Activated T-cell treated with anti-CD3 and anti-CD28 coated beads, Interleukin-2, amount 50 U/mL, for 1 hour (primary cell): ENCODE measurements at places on chromosomes 13 and 19.

DNA sequence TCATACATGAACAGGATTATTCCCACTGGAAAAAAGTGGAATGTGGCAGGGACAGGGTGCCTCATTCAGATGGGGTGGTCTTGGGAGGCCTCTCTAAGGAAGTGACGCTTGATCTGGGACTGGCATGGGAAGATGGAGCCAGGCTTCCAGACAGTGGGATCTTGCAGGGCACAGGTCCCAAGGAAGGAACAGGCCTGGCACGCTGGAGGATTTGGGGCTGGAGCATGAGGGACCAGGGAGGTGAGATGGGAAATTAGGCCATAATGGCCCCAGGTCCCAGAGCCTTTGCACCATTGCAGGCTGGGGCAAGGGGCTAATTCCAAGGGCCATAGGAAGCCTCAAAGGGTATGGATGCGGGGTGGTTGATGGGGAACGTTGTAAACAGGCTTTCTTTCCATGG lies 9.2 kb downstream of the ZNF536 start:
- no peak for DNase-seq

- no peak for DNase-seq
These were observed 66.1 kb upstream of the DIAPH3 start for GRCh38 chr13:60229708-60230272.

- DNase-seq = peak; percentile 99
These were observed at the start of gene DHX34 for GRCh38 chr19:47348819-47349795. Gene DHX34, plus strand, starts transcription at chr19:47349315. Its CDS starts 3,716 bp downstream, at chr19:47353031.

GRCh38 chr19:29239213-29239776 lies 26.3 kb upstream of the UQCRFS1 start:
- no peak for DNase-seq

GRCh38 chr19:51090471-51090870 lies 7.8 kb upstream of the KLK14 start:
- no peak for DNase-seq

DNA sequence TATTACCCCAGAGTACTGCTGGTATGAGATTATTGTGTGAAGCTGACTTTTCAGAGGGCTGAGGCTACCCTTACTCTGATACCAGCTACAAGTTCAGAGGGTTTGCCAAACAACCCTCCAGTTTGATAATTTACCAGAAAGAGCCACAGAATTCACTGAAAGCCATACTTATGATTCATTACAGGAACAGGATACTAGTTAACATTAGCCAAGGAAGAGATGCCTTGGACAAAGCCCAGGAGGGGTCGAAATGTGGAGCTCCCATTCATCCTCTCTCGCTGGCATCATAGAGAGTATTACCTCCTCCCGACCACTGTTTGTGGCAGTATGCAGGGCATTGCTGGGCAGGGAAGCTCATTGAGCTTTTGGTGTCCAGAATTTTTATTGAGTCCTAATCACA lies 364.3 kb downstream of the KCNRG start:
- DNase-seq = no peak

DNA sequence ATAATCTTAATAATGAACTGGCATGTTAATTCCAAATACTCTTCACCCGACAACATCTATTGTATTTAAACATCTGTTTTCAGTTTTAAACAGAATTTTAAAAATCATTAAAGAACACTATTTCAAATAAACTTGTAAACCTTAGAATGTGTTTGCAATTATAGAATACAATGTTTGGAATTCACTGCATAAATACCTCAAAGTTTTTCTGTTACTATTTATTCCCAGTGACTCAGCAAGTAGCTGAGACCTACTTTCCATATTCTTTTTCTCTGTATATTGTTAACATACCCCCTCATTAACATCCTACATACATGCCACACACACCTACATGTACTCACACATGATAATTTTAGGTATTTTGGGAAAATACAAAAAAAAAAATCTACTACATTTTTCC lies 1134.3 kb downstream of the SLITRK1 start:
- no peak for DNase-seq

- DNase-seq = no peak
These were observed 9.7 kb downstream of the PCCA start for GRCh38 chr13:100098445-100099116.

DNA sequence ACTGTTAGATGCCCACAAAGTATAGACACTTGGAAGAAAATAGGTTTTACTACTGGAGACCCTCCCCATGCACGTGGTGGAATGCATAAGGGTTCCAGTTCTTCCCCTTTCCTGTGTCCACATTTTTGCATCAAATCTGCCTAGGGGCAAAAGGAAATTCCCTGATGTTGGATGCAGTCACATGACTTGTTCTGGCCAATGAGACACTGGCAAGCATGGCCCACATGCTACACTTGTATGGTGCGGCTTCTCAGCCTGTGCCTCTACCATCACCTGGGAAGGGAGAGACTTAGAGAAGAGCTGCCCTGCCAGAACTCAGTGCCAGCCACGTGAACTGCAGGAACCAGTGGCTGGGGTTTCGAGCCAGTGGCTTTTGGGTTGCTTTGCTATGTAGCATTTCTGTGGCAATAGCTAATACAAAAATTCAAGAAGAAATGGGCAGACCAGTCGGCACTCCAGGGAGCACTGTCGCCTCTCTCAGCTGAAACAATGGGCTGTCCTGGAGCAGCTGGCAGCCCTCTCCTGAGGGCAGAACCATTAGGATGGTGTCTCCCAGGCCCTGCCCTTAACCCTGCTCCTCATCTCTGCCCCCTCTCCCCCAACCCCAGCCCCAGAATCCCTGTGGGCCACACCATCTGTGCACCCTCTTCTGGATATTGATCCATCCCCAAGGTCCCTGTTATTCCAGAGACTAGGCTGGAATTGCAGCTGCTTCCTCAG lies 634.0 kb downstream of the UQCRFS1 start:
- no peak for DNase-seq

DNA sequence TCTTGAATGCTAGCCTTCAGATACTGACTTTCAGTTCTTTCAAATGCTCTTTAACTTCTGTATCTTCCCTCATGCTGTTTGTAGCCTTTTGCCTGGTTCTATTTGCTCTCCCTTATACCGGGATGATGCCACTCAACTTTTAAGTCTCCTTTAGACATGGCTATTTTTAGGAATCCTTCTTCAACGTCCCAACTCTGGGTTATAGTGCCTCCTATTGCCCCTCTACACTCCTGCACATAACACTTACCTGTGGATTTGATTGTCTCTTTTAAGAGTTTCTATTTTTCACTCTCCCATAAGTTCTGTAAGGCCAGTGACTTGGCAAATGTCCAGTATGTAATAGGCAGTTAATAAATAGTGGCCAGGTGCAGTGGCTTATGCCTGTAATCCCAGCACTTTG lies 343.0 kb downstream of the KLF5 start:
- no peak for DNase-seq

DNA sequence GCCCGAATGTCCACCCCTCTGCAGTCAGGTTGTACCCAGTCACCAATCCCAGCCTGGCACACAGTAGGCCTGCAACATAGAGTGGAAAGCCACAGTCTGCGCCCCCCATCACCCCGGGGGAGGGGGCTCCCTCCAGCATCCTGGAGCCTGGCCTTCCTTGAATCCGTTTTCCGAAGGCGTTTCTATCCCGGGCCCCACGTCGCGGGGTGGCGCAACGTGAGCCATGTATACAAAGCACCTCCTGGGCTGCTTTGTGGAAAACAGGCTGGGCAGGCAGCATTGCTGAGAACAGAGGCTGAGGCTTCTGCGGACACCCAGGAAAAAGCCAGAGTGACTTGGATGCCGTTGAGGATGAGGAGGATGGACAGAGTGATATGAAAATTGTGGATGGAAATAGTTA lies 103.3 kb upstream of the USP29 start:
- no peak for DNase-seq

DNA sequence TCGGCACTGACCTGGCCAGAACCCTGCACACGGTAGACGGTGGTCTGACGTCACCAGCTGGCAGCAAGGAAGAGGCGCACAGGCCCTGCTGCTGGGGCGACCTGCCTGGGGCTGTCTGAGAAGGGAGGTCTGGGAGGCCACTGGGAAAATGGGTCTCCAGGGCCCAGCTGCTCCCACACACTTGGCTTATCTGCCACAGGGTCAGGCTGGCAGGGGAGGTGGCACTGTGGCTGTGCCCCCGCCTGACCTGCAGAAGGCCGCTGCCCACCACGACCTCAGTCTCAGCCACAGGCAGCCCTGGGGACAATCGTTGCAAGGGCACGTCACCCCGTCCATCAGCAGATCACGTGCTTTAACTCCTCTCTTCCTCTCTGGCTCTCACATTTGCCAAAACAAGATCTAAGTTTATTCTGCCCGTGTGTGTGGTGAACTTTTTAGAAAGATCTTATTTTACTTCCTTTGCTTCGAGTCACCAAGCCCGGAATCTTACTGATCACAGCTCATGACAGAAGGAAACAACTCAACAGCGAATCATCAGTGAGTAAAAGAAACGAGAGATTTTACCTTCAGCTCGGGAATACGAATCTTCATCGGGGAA lies 45.2 kb upstream of the RANBP3 start:
- no peak for DNase-seq

DNA sequence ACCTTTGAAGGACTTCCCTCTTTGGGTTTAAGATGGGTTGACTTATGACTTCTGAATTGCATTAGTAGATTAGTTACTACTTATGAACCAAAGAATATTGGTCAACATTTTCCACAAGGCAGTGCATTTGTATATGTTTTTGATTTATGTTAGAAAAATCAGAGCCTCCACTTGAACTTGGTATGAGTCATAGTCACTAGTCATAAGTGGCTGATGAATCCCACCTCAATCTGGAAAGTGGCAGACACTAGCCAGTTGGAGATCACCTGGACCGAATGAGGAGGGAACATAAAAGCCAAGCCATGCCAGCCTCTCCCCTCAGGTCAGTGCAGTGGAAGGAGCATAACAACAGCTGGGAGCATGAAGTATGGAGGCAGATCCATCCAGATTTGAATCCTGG lies 39.3 kb upstream of the SPART start:
- DNase-seq = no peak

GRCh38 chr13:87128036-87128435 lies 543.1 kb upstream of the SLITRK5 start:
- DNase-seq = no peak

DNA sequence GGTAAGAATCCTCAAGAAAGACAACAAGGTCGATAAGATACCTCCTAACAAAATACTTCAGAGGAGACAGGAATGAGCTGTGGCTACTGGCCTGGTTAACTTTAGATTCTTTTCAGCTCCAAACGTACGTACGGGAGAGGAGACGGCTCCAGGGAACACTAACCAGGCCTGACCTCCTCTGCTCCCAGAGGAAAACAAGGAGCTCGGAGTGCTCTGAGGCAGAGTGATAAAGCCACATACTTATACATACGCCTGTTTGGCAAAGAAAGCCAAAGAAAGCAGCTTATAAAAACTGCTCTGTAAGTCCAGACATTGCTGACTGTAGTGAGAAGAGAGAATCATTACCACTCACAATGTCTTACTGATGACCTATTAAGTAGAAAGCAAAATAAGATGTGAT lies 263.9 kb downstream of the MZT1 start:
- DNase-seq = no peak

DNA sequence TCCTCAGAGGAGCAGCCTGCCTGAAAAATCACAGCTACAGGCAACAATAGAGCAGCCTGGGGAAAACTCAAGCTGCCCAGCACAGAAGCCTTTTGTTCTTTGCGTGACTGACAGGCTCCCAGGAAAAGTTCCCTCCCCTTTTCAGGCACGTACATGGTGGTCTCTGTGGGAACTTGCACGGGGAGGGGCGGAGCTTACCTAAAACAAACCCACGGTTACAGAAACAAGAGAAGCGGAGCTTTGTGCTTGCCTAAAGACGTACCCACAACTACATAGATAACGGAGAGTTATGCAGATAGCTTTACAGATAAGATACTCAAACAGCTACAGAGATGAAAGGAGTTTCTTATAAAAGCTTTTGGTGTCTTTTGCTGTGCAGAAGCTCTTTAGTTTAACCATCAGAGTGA lies 11.4 kb downstream of the ETFB start:
- no peak for DNase-seq

DNA sequence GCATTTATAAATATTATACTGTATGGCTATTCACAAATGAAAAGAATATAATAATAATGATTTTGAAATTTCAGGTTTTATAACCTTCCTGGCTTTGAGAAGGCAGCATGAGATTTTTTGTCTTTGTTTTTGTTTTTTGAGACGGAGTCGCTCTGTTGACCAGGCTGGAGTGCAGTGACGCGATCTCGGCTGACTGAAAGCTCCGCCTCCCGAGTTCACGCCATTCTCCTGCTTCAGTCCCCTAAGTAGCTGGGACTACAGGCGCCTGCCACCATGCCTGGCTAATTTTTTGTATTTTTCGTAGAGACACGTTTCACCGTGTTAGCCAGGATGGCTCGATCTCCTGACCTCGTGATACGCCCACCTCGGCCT lies 64.1 kb downstream of the ZNF429 start:
- peak; percentile 38 for DNase-seq
